ENCODE measurements at places on chromosomes 13 and 19.

- no peak for DNase-seq
These were observed 646 bp downstream of the ABHD8 start for GRCh38 chr19:17302391-17303166.

DNA sequence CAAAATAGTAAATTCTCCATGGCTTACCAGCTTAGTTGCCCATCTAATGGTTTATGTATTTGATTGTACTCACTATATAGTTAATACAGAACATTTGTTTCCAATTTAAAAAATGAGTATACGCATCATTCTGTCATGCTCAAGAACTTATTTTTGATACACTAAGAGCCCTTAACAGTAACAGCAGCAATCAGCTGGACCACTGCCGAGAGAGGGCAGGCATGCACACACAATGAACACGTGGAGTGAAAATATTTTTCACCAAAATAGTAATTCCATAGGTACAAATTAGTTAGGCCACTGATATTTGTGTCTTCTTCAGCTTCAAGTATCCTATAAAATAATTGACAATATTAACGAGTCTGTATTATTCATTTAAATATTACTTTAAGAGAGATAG is 109.9 kb downstream of the KLF12 start:
- DNase-seq, result no peak

DNA sequence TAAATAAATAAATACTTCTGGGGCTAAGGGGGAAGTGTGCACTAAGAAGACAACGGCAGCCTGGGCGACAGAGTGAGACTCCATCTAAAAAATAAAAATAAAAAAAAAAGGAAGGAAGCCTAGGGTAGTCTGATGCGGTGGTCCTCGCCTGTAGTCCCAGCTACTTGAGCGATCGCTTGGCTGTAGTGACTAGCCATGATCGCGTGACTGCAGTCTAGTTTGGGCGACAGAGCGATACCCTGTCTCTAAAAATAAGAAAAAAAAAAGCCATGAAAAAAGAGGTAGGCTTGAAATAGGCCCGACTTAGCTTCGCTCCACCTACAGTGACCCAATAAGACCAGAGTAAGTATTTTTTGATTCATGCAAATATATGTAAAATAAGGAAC is 661 bp upstream of the BABAM1 start:
- no peak for DNase-seq

DNA sequence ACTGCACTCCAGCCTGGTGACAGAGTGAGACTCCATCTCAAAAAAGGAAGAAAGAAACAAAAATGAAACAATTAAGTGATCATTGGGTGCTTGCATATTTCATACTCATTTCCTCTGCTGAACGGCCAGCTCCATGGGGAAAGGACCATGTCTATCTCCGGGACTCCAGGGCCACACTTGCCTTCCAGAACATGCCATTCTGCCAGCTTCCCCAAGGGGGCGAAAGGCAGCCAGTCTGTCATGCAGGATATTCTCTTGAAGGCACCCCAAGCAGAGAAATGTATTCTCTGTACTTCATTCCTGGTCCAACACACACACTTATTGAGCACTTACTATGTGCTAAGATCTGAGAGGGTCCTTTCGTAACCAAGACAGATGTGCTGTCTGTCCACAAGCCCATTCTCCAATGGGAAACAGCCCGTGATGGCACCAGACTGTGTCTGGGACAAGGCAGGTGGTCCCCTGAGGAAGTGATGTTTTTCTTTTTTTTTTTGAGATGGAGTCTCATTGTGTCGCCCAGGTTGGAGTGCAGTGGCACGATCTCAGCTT is 10.2 kb upstream of the CARM1 start:
- DNase-seq, result no peak

DNA sequence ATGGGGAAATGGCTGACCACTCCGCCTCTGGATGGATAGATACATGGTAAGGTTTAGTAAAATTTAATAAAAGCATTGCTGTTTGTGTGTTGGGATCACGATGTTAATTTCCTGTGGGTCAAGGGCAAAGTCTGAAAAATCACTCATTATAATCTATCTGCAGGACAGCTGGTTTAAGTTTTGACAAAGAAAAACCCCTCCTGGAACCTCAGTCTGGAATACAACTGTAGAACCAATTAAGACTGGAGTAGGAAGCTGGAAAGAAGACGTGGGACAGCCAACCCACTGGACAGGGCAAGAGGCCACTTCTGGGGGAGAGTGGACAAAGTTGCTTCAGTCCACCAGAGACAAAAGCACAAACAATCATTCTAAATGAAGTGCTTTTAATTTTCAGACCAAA is 1.6 kb upstream of the PRKACA start:
- no peak for DNase-seq

GRCh38 chr13:32234914-32235313 is 80.2 kb downstream of the ZAR1L start:
- DNase-seq, result no peak

DNA sequence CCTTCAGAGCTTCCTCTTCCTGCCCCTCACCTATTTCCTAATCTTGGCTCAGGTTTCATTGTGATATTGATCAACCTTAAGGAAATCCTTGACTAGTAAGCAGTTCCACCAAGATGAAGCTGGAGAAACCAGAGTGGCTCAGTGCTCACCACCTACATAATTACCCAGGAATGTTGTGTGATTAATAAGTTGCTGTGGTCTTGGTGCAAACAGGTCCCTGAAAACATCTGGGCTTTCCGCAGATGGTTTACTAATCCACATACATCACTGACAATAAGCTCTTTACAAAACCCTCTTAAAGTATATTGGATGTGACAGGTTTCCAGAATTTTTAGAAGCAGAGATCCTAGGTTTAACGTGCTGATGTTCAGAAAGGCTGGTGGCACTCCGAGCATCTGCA is 8.6 kb upstream of the SERP2 start:
- DNase-seq, result no peak

DNA sequence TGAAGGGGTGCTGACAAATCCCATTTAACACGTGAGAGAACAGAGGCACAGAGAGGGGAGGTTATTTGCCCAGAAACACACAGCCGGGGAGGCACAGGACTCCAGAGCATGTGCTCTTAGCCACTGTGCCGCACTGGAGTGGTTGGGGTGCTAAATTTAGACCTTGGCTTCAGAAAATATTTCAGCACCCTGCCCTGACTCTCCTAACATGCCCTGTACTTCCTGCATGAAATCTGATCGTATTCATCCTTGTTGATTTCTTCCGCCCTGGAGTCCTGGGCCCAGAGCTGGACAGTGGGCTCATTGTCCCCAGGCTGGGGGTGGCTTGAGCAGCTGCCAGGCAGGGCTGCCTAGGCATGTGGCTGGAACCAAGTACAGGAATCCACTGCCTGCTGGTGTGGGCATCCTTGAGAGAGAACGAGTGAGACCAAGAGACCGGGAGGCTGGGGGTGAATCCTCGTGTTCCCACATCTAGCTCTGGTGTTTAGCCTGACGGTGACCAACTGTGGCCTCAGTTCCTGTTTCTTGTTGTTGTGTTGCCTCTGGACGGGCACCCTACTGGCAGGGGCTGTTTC is 5.3 kb downstream of the SLC27A1 start:
- peak; percentile 57 for DNase-seq

DNA sequence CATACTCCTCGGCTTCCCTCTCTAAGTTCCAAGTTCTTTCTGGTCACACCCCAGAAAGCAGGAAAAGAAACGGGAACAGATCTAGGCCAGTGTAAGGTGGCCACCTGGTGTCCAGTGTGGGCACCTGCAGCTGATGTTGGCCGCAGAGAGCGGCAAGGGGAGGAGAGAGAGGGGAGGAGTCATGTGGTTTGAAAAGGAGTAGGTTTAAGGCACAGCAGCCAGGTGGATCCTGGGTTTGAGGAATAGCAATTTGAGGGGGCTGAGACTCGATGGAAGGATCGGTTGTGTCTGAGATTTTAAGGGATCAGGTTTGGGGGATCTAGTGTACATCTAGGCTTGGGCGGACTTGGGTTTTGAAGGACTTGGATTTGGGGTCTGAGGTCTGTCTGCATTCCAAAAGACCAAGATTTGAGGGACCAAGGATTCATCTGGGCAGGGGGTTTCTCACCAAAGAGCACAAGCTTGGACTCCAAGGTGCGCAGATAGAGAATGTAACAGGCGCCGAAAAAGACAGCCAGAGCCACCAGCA is 1.2 kb downstream of the RABAC1 start:
- DNase-seq, result no peak

GRCh38 chr19:58575183-58576041 is 2.3 kb upstream of the MZF1 start:
- no peak for DNase-seq

DNA sequence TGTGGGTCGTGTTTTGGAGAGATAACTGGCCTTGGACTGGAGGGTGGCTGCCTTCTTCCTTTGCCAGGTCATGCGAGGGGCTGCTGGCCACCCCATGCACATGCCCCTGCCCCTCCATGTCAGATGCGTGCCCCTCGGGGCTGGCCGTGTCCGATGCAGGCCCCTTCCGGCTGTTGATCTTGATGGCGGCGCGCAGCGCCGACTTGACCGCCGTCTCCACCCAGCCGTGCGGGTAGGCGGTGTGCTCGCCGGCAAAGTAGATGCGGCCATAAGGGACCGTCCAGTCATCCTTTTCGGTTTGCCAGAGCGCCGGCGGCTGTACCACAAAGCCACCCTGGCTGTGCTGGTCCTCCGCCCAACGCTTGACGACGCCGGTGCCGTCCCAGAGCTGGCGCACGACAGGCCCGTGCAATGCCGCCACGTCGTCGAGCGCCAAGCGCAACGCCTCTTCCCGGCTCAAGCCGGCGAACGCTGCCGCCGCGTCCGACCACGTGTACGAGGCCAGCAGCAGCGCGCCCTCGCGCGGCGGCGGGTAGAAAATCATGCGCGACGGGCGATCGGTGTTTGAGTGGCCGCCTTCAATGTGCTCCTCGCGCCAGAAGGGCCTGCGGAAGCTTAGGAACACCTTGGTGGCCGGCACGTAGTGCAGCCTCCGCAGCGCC is 6.9 kb downstream of the IL4I1 start:
- peak; percentile 10 for DNase-seq

DNA sequence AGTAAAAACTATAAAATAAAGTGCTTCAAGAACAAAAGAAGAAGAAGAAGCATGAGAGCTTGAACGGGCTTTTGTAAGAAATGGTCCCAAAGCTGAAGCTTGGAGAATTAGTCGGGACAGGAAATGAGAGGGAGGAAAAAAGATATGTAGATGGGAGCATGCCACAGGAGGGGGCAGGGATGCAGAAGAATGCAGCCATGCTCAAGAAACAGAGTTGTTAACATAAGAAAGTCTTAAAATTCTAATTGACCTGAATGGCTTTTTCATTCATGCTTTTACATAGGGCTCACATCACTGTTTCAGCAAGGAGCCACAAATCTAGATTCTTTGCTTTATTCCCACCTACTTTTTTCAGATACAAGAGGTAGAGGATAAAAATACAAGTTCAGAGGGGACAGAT is 27.7 kb upstream of the NBEA start:
- no peak for DNase-seq
